Natural killer cell treated with Interleukin-12 subunit alpha and Interleukin-12 subunit beta and Interleukin-15 and Interleukin-18, amount 100 ng/mL, for 72 hours (primary cell): ENCODE measurements at places on chromosomes 5 and 9. TPM values are rescaled to one million over a fixed set of nuclear protein-coding genes. Genes with fewer than 3 reads are reported as not detected.

GRCh38 chr5:173103411-173103810 lies 40.9 kb upstream of the BNIP1 start:
- DNase-seq: no peak
- no peaks in the 10 kb centered on the region for H3K27me3 ChIP-seq
- H3K4me1 ChIP-seq: peaks cover 8% of the 10 kb centered on the region

DNA sequence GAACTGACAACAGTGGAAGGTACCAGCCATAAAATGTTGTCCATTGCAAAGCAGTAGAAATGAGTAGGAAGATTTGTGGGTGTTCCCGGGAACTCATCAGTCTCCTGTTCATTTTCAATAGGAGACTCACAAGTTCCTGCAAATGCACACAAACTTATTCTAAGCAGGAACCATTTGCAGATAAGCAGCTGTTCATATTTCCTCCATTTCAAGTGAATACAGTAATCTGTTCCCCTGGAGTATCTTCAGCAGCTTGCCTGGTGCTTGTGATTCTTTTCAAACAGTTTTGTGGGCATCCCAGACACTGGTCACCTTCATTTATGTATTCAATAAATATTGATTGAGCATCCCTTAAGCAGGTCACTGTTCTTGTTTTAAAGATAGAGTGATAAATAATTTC lies 1315.5 kb upstream of the C9orf72 start:
- no peak overlapping the region for H3K27ac ChIP-seq
- H3K4me3 ChIP-seq: no peak overlapping the region
- H3K4me1 ChIP-seq: no peaks in the 10 kb centered on the region
- H3K27me3 ChIP-seq: no peaks in the 10 kb centered on the region
- DNase-seq: no peak

- DNase-seq: no peak
- no peaks in the 10 kb centered on the region for H3K36me3 ChIP-seq
- H3K27me3 ChIP-seq: no peaks in the 10 kb centered on the region
- H3K4me3 ChIP-seq: no peak overlapping the region
Measured at GRCh38 chr5:80184235-80185023, 71.4 kb downstream of the SERINC5 start.

The CDH9 gene
- not detected for total RNA-seq
